ENCODE measurements at places on chromosomes 7 and 10. TPM values are rescaled to one million over a fixed set of nuclear protein-coding genes. Genes with fewer than 3 reads are reported as not detected.
A peak's percentile ranks its signal among the peaks of the same experiment; 100 is the strongest.

The CALHM3 gene
- total RNA-seq, result not detected

The INHBA gene
- total RNA-seq, result 1.6 TPM

The SPDYE6 gene
- total RNA-seq, result not detected

The LRRD1 gene
- not detected for total RNA-seq

The FFAR4 gene
- total RNA-seq, result 0.06 TPM

The CCM2 gene
- total RNA-seq, result 53.1 TPM

The OPN4 gene
- total RNA-seq, result 0.28 TPM

The CPA2 gene
- not detected for total RNA-seq

The FKBP6 gene
- not detected for total RNA-seq

GRCh38 chr10:94218493-94219183 is 144.1 kb downstream of the NOC3L start:
- no peak for DNase-seq

- peak; percentile 19 for DNase-seq
Measured at GRCh38 chr10:46542567-46543465, 13.6 kb downstream of the GPRIN2 start.

GRCh38 chr10:102542800-102543418 is 39.1 kb downstream of the SUFU start:
- DNase-seq, result no peak

- DNase-seq, result no peak
Measured at GRCh38 chr7:81447351-81447952, 322.4 kb downstream of the HGF start.

DNA sequence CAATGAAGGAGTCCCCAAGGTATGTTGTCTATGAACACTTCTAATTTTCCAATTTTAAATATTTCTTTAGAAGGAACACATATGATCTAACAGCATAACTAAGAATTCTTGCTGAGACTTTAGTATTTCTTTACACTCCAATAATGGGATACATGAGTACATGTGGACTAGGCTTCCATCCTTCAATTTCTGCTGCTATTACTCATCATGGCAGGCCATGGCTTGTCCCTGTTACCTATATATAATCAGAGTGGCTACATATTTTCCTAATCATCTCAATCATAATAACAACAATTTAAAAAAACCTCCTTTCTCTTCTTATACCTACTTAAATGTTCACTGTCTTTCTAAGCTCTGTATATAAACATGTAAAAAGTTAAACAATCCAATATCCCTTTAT is 60.3 kb upstream of the TAC1 start:
- no peak for DNase-seq

GRCh38 chr7:27116031-27116961 is 13.8 kb upstream of the HOXA2 start:
- no peak for DNase-seq

DNA sequence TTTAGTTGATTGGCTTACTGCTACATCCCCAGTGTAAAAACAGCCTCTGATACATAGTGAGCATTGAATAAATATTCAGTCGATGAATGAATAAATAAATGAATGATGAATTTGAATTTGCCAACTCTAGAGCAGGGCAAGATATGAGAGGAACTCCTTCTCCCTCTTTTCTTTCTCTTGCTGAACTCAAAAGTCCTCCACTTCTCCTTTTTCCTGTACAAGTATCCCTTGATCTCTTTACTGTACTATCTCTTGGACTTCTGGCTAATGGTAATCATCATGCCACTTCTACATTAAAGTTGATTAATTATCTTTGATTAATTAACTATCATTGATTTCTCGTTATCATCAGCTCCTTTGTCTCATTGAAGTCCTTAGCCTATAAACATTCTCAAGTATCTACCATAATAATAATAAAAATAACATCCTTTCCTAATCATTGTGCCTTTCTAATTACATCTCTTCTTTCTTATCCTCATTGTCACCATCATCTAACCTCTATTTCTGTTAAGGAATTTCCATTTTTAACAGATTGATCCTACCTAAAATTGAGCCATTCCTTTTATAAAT is 10.6 kb downstream of the CPED1 start:
- DNase-seq, result no peak

DNA sequence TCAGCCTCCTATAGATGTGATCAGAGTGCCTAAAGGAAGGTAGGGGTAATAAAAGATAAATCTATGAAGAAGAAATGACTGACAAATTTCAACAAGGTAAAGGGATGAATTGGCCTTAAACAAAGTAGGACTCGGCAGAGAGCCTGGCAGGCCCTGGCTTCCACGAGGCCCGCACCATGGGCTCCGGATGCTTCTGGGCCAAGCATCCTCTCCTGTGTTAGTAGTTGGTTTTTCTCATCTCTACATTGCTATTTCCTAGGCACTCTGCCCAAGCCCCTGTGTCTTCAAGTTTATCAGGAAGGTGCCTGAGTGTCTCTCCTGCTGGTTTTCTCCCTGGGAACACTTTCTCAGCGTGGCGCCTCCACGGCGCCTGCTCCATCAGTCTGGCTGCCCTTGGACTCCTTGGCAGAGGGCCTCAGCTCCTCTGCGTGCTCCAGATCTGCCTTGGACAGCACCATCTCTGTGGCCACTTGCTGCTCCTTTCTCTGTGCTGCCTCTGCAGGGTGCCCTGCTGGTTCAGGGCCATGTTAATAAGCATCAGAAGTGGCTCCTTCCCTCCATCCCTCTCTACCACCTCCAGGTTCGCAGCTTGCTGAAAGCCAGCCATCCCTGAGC is 413.3 kb upstream of the DPP6 start:
- no peak for DNase-seq

DNA sequence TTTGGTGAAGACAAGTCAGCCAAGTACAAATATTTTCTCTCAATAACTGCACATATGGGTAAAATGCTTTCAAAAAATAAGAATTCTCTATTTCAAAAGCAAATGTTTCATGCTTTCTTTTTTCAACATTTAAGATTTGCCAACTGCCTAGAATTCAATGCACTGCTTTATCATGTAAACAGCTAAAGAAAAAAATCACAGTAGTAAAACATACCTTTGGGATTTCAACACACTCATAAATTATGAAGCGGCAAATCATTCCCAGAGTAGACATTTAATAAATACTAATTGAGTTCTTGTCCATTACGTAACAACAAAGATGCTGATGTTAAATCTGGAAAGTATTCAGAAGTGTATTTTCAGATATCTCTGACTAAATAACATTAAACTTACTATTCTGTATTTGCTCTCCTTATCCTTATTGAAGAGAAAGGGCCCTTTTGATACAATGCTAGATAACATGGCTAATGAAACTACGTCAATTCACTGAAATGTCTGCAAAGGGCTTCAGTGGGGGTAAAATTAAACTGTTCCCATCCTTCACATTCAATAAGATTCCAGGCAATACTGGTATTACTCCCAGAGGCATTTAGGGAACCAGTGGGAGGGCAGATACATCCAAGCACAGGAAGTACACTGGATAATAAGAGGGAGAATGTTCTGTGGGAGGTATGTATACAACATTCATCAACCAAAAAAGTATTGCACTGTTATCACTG is 13.9 kb downstream of the NAPEPLD start:
- DNase-seq, result no peak

DNA sequence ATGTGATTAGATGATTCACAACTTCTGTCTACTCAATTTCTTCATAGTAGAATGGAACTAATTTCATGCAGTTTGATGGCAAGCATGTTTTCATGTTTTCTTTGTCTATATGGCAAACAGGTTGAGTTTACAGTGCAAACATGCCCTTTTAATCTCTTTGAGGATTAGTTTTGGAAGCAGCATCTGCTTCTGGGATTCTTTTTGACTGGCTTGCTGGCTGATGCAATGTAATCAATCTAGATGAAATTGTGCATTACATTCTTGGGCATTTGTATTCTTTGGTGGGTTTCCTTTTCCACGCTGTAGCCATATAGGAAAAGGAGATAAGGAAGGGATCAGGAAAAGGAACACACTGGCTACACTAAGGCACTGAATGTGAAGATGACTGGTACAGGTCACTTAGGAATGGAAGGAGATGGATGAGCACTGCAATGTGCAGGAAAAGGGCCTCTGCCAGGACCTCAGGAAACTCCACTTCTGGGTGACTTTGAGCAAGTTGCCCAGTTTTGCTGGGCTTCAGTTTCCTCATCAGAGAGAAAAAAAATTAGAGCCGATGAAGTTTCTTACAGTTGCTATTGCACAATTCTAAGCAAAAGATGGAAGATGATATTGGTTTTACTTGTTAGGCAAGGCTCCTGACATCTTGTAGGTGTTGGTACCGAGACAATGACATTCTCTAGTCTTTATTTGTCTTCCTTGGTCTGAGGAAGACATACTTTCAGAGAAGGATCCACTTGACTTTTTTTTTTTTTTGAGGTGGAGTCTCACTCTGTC is 269.1 kb downstream of the SUGCT start:
- DNase-seq, result no peak
